ENCODE measurements at places on chromosomes 5 and 9. TPM values are rescaled to one million over a fixed set of nuclear protein-coding genes. Genes with fewer than 3 reads are reported as not detected.
A peak's percentile ranks its signal among the peaks of the same experiment; 100 is the strongest.

Gene C7
- not detected for total RNA-seq

Gene PCDHA4
- not detected for total RNA-seq

Gene PIP5K1B
- total RNA-seq, result not detected

Gene TMEFF1
- total RNA-seq, result not detected

Gene SPATA31A3
- not detected for total RNA-seq

Gene MTX3
- 7.1 TPM for total RNA-seq

Gene PDE8B
- 0.62 TPM for total RNA-seq

Gene MYMK
- total RNA-seq, result not detected

Gene TTC23L
- total RNA-seq, result not detected

DNA sequence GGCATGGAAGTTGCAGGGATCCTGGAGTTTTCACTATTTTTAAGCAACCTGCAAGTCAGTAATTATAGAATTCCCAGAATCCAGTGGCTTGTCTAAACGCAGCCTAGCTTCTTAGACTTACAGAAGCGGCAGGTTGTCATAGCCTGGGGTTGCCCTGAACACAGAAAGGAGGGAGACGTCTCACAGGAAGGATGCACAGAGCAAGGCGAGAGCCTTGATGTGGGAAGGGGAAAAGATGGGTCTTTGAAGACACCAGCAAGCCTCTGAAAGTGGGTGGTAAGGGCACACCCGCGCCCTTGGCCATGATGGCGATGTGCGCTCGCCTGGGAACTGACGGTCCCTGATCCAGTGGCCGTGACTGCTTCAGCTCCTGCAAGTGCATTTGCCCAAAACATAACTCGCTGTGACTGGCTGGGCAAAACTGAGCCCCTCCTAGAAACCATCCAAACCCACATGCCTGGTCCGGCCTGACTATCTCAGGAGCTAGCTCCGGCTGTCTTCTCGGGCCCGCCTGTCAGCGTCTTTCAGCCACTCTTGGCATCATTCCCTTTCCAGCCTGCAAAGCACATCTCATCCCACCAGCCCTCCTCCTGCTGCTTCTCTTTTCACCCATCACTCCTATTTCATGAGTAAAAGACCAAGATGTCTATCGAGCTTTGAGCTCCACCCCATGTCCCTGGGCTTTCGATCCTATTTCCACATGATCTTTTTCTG, 17.1 kb downstream of the FBP1 start:
- DNase-seq, result no peak

- DNase-seq, result no peak
Observed at GRCh38 chr9:88503845-88504764, 30.9 kb upstream of the NXNL2 start.

DNA sequence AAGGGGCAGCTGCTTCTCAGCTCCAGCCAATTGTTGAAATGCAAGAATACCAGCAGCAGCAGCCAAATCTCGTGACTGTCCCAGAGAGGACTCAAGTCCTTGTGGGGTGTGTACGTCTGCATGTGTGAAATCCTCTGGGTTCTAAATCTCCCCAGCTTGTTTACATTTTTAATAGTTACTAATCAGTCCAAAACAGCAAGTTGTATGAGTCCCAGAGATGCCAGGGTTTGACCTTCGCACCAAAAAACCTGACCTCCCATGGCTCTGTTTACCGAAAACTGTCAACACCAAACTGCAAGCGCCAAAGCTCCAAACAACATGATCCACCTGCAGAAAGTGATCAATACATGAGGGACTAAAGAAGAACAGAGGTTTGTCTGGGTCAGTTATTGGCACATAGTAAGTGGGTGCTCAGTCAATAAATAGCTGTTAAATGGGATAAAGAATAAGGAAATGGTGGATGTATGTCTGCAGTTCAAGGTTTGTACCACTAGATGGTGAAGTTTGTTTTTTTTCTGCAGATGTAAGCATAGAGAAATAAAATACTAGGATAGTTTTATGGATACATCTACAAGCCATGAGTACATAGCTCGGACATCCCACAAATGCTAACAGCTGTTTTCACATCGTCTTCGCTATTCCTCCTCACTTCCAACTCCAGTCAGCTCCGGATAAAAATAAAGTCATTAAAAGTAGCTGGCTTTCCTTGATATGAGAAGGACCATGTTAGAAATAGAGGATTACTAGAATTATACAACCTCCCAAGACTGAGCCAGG, 85.3 kb upstream of the ADRB2 start:
- no peak for DNase-seq

DNA sequence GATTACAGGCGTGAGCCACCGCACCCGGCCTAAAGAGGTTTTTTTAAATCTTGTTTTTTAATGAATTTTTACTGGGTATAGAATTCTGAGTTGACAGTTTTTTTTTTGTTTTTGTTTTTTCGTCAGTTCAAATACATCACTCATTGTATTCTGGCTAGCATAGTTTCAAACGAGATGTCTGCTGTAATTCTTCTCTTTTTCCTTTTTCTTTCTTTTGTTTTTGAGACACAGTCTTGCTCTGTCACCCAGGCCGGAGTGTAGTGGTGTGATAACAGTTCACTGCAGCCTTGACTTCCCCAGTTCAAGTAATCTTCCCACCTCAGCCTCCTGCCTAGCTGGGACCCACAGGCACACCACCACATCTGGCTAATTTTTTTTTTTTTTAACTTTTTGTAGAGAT, 2.2 kb upstream of the PRRT1B start:
- no peak for DNase-seq

DNA sequence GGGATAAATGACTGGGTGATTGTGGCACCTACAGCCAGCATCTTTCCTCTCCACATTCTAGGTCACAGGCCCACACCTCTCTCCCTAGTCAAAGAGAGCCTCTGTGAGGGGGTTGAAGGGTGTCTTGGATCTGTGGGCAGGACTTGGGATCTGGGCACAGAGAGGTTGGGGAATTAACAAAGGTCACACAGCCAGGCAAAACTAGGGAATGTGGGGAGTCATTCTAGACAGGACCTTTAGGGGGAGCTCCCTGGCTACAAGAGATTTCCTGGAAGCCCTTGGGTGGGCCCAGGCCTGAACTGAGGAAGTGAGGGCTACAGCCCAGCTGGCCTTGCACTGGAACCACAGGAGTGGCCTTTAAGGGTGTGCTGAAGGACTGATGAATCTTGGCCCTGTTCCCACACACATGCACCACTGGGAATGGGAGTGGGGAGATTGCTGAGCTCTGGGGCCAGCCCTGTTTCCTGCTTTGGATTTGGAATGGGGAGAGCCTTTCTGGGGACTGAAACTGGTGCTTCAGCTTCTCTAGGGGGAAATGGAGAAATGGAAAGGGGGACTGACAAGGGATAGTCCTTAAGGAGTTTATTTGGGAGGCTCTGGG, 12.4 kb upstream of the CXXC5 start:
- DNase-seq, result peak; percentile 97

DNA sequence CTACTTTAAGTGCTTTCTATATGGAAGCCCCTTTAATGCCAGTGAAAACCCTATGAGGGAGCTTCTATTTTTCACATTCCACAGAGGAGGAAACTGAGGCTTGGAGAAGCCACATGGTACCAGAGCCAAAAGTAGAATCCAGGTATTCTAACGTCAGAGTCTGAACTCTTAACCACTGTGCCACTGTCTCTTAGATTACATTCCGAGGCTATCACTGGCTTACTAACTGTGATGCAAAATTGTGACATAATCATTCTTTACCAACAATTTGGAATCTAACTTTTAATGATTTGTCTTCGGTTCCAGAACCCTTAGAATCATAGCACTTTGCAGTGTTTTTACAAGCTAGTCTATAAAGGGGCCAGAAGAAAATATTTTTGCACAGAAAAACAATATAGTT, 59.2 kb downstream of the SLC1A3 start:
- no peak for DNase-seq

DNA sequence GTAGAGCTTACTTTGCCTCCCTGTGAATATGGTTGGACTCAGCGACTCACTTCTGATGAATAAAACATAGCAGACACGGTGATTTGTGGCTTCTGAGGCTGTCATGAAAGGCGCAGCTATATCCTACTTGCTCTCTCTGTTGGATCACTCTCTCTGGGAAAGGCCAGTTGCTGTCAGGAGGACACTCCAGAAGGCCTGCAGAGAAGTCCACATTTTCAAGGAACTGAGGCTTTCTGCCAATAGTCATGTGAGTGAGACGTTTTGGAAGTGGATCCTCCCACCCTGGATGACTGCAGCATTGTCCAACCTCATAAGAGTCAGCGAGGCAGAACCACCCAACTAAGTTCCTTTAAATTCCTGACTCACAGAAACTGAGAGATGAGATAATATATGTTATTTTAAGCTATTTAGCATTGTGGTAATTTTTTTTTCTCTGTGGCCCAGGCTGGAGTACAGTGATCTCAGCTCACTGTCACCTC, 156.0 kb upstream of the MAST4 start:
- DNase-seq, result peak; percentile 67

GRCh38 chr9:105150991-105151685, 93.3 kb upstream of the SLC44A1 start:
- DNase-seq, result no peak

GRCh38 chr5:143311955-143312354, 91.5 kb downstream of the NR3C1 start:
- DNase-seq, result no peak

DNA sequence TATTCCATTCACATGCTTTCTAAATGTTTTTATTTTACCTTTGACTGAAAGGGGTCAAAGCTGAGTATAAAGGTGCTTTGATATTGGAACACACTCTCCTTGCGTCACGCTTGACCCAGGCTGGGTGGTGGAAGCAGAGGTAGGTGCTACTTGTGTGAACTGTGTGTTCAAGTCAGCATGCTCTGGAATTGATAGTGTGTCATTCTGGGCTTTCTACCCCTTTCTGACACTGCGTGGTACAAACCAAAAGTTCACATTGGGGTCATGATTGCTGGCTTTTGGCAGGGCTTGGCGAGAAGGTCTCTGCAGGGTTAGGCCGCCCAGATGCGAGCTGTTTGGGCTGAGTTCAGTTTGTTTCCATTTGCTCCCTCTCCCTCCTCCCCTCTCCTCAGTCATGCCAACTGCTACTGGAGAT, 131.8 kb downstream of the ADAMTSL1 start:
- DNase-seq, result peak; percentile 95

DNA sequence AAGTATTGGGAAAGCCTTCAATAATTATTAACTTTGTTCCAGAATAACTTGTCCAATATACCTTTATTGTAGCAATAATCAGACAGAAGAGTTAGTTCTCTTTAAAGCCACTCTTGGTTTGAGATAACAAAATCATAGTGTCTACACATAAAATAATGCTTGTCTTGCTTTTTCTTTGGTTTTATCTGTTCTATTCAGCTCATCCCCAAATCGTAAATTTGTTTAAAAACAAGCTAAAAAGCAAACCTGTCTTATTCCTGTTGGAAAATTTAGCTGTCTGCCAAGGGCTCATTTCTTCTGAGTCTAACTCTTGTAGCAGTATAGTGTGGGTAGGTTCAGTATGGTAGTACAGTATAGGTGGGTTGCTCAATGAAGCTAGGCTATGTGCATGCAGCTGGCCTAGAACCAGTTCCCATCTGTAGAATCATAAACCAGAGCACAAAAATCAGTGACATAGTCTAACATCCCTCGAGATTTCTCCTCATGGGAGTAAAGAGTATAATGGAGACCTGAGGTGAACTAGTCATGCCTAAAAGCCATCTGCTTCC, 17.9 kb upstream of the APBA1 start:
- no peak for DNase-seq

- no peak for DNase-seq
Observed at GRCh38 chr9:37575511-37575914, 667 bp downstream of the FBXO10 start.

- DNase-seq, result no peak
Observed at GRCh38 chr5:143417503-143418139, 14.1 kb upstream of the NR3C1 start.

DNA sequence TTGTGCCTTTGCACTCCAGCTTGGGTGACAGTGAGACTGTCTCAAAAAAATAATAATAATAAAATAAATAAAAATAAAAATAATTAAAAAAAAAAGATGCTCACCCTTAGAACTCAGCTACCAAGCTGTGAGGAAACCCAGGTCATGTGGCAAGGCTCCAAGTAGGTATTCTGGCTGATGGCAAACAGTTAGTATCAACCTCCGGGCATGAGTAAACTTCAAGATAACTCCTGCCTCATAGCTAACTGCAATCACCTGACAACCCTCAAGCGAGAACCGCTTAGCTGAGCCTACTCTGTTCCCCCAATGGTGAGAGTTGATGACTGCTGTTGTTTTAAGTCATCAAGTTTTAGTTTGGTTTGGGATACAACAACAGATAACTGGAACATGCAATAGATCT, 6.1 kb upstream of the SLC44A1 start:
- DNase-seq, result no peak

GRCh38 chr5:131196331-131196730, 25.6 kb downstream of the LYRM7 start:
- no peak for DNase-seq

DNA sequence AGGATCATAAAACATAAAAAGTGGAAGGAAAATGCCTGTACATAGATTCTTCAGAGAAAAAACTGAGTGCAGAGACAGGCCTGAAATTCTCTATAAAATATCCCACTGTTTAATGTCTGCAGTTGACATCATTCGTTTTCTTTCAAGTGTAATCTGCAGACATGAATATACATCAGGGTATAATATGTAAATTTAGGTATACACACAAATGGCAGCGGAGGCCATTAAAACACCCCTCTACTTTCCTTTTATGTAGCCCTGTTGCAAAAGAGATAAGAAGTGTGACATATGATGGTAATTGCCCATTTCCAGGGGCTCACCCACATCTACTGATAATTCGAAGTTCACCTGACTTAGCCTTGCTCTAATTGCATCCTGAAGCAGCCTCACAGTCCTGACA, 164.3 kb downstream of the SLC24A2 start:
- DNase-seq, result no peak

- DNase-seq, result no peak
Observed at GRCh38 chr9:98573749-98574278, 134.9 kb downstream of the GABBR2 start.

DNA sequence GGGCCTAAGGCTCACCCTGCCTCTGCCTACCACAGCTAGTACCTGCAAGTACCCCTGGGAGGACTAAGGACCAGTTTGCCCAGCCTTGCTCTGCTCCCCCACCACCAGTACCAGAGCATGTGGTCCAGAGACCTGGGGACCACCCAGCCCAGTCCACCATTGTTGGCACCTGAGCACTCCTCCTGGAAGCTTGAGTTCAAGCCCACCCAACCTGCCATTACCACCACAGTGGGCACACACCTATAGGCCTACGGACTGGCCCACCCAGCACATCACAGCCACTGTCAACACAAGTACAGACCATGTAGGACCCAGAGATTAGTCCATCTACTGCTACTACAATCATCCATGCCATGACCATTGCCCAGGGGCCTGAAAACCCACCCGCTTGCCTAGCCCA, 30.8 kb upstream of the SH3TC2 start:
- no peak for DNase-seq
